GM19239 (cell line): ENCODE measurements at places on chromosomes 12 and 14.

DNA sequence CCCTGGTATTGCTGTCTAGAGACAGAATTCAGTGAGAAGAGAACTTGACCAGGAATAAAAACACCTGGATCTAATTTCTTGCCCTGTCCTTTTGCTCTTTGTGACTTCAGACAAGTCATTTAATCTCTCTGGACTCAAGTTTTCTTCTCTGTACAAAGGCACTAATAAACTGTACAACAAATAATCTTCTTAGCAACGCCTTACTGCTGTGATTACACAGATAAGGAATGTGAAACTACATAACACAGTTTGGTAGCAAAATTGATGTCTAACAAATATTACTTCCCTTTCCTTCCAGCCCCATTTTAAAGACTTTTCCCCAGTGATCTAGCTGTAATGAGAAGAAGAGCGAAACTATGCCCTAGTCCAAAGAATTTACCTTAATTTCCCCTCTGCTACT, 69.3 kb downstream of the BCAT1 start:
- DNase-seq: no peak

DNA sequence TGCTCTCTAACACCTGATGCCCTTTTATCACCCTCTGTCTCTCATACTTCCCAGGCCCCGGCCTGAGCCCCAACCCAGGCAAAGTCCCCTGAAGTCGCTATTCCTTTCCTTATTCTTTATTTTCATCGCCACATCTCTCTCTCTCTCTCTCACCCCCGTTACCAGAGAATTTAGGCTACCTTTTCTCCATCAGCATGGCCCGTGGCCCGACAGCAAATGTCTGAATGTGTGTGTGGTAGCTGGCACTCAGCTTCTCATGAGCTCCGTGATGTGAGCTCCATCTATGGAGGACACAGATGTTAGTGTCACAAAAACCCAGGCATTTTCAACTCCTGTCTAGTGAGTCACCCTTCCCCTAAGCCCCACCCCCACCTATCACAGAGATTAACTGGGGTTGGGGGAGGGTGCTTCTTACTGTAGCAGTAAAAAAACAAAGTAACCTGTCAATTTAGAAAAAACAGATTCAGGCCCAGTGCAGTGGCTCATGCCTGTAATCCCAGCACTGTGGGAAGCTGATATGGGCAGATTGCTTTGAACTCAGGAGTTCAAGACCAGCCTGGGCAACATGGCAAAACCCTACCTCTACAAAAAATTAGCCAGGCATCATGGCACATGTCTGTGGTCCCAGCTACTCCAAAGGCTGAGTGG, 53.8 kb downstream of the VCPKMT start:
- no peak for DNase-seq

DNA sequence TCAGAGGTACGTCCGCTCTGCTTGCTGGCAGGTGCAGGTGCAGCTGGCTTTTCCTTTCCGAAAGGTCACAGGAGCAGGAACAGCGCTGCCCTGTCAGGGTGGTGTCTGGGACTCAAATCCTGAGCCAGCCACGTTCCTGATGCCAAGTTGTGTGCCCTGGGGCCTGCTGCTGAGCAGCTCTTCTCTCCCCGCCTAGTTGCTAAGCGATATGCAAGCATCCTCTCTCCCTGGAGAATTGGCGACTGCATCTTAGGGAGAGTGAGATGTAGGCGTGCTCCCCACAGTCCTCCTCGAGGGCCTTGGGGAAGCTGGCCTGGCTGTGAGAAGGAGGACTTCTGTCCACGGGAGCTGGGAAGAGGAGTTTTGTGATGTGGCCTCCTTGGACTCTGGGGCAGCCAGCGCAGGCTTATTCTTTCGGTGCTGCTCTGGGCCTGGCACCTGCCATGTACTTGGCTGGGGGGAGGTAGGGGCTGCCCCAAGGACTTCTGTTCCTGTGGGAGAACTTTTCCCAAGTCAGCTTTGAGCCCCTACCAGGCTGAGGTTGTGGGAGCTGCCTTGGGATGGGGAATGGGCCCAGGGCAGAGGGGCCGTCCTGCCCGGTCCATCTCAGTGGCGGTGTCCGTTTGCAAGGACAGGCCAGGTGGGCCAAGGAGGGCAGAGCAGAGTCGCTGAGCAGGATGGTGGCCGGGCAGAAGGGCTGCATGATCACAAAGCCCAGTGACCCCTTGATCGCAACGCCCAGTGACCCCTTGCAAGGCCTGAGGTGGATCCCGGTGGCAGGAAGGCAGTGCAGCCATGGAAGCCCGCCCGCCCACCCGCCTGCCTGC, 183.5 kb downstream of the ADGRD1 start:
- no peak for DNase-seq

DNA sequence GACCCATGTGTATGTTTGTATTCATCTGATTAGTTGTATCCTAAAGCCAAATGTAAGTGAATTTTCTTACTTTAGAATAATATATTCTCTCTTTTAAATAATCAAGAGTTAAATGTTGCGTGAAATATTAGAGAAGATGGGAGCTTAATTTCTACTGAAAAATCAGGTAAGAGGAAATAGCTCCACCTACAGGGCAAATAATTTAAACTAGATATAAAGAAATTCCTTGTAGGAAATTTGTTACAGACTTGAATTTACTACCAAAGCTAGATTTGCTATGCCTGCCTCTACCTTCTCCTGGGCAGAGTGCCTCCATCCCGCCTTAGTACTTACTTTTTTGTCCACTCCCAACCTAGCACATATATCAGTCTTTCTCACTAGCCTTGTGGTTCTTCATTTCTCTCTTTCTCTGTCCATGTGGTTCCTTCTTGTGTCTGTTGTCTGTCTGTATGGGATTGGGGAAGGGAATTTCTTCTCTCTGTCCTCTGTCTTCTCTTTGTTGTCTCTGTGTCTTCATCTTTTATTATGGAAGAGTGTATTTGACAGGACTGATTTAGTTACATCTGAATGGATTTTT, 44.7 kb downstream of the PALS1 start:
- DNase-seq: no peak

- DNase-seq: no peak
These were observed at the start of gene LUM for GRCh38 chr12:91111366-91112325. LUM (minus strand) TSS chr12:91111494; CDS start chr12:91108979, 2,515 bp downstream.

GRCh38 chr14:96104469-96105057, 65.4 kb downstream of the C14orf132 start:
- no peak for DNase-seq
